ENCODE measurements at places on chromosomes 4 and X.

- no peak for DNase-seq
Observed at GRCh38 chr4:13903901-13904300, 276.4 kb upstream of the BOD1L1 start.

GRCh38 chrX:134172588-134173259 lies 64.3 kb upstream of the CCDC160 start:
- no peak for DNase-seq

- DNase-seq: no peak
Observed at GRCh38 chr4:168979338-168979737, 30.7 kb downstream of the CBR4 start.

DNA sequence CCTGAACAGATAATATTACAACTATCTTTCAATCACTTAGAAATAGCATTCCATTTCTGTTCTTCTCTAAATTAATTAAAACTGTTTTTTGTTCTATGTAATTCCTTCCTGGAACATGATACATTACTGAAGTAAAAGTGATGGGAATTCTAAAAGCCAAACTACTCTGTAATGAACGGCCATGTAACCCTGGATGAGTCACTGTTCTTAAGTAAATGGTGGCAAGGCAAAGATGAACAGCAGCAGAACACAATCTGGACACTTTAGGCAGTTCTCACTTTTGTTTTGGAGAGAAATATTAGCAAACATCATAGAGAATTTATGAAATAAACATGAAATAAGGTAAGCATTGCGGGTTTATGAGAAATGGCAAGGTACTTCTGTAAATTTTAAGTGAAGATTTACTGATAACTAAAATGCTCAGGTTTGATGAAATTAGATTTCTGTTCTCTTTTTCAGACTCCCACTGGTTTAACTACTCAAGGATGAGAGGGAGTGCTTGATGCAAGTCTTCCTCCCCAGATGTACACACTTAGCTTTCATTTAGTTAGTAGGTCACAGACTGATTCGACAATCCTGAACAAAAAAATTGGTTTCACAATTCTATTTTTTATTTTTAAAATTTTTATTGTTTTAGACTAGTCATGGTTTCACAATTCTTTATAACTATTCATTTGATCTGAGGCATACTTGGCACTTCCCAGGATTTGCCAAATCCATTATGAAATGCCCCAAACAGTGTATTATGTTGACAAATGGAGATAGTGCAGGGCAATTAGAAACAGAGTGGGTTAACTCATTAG lies 964 bp upstream of the GPR82 start:
- no peak for DNase-seq

DNA sequence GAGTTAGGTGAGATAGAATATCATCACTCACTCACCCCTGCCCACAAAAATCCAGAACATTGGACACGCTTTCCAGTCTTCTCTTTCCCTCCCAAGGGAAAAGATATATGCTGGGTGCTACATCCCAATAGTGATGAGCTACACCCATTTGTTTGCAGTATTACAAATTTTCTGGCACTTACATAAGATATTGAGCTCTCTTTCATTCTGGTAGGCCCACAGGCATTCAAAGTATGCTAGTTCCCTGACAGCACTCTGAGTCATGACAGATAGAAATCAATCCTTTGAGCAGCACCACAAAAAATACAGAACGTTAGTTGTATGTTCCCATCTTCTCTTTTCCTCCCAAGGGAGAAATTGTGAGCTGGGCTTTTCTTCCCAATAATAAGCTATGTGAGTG lies 477.6 kb upstream of the GRID2 start:
- DNase-seq: no peak

DNA sequence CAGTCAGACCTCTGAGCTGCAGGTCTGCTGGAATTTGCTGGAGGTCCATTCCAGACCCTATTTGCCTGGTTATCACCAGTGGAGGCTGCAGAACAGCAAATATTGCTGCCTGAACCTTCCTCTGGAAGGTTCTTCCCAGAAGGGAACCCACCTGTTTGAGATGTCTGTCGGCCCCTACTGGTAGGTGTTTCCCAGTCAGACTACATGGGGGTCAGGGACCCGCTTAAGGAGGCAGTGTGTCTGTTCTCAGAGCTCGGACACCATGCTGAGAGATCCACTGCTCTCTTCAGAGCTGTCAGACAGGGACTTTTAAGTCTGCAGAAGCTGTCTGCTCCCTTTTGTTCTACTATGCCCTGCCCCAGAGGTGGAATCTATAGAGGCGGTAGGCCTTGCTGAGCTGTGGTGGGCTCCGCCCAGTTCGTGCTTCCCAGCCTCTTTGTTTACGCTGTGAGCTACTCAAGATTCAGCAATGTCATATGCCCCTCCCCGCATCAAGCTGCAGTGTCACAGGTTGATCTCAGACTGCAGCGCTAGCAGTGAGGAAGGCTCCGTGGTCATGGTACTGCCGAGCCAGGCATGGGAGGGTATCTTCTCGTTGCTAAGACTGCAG lies 44.1 kb upstream of the KDR start:
- no peak for DNase-seq

DNA sequence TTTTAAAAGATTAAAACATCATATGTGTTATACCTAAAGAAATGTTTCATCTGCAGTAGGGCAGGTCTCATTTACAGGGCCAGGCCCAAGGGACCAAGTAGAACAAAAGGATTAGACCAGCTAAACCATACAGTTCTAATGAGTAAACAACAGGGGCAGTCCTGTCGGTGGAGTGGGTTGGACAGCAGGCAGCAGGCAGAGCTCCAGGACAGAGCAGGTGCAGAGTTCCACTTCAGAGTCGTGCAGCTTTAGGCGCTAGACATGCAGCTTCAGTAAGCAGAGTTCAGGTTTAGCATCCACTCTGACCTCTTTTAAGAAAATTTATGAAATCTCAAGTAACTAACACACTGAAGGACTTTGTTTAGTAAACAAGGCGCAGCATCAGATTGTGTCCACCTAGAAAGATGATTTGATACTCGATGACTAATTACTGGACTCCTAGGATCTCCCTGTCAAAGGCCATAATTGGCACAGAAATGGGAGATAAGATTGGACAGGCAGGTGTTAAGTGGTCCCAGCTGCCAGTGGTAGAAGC lies 487.7 kb upstream of the INTU start:
- DNase-seq: no peak

DNA sequence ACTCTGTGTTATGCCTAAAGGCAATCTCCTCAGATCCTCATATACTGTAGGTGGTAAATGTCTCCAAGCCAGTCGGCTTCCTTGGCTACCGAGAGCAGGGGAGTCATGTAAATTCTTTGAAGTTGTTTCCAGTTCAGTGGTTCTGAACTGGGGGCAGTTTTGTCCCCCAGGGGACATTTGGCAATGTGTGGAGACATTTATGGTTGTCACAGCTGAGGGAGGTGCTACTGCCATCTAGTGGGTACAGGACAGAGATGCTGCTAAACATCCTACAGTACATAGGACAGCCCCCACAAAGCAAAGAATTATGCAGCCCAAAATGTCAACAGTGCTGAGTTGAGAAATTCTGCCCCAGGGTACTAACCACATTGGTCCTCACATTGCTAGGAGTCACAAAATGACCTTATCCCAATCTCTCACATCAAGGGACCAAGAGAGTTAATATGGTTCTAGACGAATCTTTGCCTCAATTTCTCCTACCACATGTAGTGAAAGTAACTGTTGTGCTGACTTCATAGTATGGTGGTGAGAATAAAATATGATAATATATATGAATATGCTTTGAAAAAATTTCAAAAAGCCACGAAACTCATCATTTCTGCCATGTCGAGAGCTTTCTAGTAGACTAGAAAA lies 104.4 kb upstream of the ARHGAP24 start:
- no peak for DNase-seq

DNA sequence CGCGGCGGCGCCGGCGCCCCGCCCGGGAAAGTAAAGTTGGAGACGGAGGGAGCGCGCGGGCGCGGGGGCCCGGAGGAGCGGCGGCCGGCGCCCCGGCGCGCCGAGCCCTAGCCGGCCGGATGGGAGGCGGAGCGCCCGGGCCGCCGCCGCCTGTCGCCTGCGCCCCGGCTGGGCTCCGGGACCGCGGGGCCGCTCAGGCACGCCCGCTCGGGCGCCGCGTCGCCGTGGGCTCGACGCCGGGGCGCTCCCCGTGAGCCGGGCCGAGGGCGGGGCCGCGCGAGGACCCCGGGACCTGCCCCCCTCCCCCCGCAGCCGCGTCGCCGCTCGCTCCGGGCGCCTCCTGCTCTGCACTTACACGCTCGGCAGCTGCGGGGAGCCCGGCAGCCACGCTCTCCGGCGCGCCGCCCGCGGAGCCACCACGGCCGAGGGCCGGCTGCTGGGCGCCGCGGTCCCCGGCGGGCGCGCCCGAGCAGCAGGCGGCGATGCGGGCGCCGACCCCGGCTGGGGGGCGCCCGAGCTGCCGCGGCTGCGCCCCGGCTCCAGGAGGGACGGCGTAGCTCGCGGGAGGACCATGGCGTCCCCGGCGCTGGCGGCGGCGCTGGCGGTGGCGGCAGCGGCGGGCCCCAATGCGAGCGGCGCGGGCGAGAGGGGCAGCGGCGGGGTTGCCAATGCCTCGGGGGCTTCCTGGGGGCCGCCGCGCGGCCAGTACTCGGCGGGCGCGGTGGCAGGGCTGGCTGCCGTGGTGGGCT lies at the start of gene ADRA2C:
ADRA2C (plus strand) TSS at position 350 of the 749 bp plus-strand sequence; CDS start at position 572, 222 bp downstream.
- no peak for DNase-seq

- DNase-seq: no peak
Observed at GRCh38 chr4:1695913-1696312, 11.8 kb upstream of the FAM53A start.

DNA sequence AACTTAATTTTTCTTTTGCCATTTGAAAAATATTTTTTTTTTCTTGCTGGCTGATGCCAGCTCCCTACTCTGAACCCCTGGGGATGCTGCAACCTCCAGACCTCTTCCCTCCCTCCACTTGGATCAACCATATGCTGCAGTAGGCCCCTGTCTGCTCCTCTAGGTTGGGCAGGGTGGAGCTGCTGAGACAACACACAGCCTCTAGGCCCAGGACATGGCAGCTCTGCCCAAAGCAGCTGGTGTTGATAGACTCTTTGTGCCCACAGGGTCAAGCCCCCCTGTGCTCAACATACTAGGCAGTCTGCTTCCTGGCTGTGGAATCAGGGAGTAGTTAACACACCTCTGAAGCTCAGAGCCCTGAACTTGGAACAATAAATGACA lies 19.9 kb upstream of the CLNK start:
- DNase-seq: no peak

GRCh38 chr4:149296503-149296902 lies 519.1 kb downstream of the IQCM start:
- no peak for DNase-seq

Data from vagina (tissue), 2 donors.